ENCODE measurements at places on chromosomes 7 and 10.

- DNase-seq: peak; percentile 66
Observed at GRCh38 chr10:70773965-70774809, 11.0 kb downstream of the TBATA start.

GRCh38 chr10:69409968-69410367 is 6.8 kb downstream of the TACR2 start:
- no peak for DNase-seq

- DNase-seq: peak; percentile 60
Observed at GRCh38 chr7:70787286-70787685, 344.7 kb upstream of the GALNT17 start.

DNA sequence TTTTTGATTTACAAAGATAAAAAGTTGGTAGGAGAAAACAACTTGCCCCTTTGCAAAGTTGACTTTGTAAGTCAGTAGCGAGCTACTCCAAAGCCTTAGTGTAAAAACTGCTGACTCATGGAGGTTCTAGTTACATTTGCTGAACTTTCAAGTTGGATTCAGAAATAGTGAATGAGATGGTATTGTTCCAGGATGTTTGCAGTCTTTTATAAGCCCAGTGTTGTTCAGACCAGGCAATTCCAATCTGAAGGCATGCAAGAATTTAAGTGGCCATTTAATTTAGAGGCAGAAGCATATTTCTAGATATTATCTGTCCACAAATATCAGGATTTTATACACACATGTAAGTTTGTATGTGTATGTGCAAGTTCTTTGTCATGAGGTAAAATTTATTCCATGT is 21.6 kb downstream of the TES start:
- DNase-seq: no peak

GRCh38 chr7:102457352-102457924 is 7.2 kb downstream of the ALKBH4 start:
- DNase-seq: no peak

DNA sequence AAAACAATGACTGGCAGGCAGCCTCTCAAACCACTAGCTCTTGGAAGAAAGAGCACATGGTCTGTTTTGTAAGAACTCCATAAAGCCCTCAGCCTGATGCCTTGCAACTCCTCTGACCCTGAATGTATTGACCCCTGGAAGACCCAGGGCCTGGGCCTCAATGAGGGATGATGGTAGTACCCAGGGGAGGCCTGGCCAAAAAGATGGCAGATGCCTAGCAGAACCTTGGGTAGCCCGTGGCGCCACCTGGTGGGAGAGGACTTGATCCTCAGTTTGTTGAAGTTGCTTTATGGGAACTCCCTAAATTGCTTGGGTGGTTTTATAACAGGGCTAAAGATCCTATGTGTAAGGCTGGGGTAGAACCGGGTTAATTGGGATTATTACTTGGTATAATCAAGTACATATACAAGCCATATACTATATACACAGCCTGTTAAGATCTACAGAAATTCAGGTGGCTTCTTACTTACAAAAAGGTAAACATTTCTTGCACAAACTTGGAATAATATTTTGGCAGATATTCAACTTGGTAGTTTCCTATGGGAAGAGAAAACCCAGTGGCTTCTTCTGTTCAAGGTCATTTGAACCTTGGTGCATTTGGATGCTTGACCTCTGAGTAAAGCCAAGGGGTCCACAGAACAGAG is 95.8 kb upstream of the CACUL1 start:
- peak; percentile 71 for DNase-seq

- no peak for DNase-seq
Observed at GRCh38 chr7:11252705-11253272, 279.1 kb downstream of the PHF14 start.

- DNase-seq: no peak
Observed at GRCh38 chr7:123208793-123209192, 9.0 kb upstream of the SLC13A1 start.

- DNase-seq: no peak
Observed at GRCh38 chr7:47816647-47817046, 131.6 kb downstream of the PKD1L1 start.

DNA sequence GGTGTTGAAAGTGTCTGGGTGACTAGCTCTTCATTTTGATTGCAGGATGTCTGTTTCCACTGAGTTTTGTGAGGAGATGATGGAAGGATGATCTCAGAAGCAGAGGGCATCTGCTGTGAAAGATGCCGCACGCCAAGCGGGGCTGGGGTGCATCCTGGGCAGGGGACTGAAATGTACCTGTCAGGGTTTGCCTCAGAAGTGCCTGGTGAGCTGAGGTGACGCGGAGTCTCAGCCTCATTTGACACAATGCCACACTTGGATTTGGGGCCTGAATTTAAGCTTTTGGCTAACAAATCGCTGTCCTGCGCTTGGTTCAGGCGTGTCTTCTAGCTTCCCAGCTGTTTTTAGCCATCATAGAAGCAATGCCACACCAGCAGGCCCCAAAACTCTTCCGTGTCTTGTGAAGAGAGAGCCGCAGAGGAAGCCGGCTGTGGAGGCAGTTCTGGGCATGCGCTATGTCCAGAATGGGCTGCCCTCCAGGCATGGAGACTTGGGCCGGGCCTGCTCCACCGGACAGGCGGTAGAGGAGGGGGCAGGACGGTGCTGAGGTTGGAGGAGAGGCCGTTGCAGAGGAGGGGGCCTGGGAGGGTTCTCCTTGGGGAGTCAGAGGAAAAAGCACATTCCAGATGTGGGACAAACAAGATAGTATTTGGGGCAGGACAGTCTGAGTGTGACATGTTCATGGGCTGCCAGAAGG is 31.2 kb downstream of the WDR86 start:
- no peak for DNase-seq

- DNase-seq: peak; percentile 43
Observed at GRCh38 chr7:42071372-42072261, 165.4 kb downstream of the GLI3 start.

DNA sequence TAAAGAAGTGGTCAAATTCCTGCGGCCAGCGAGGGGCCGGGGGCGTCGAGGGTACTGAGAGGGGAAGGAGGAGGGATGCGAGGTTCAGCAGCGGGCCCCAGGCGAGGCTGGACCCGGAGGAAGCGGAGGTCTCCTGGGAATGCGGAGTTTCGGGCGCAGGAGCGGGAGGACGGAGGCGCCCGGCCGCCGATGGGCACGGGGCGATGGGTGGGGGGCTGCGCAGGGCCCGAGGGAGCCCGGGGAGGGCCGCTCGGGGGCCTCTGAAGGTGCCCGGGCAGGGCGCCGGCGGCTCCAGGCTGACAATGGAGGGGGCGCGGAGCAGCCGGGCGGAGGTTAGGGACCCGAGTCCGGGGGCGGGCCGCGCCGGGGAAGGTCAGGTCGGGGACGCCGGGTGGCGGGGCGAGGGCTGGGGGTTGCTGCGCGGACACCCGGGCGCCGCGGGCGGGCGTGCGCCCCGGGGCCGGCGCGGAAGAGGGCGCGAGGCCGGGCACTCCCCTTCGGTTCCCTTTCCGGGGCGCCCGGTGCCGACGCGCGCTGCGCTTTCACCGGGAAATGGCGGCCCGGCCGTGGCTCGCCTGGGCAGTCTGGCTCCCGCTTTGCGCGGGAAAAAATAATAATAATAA is 683 bp downstream of the MACROH2A2 start:
- DNase-seq: no peak

DNA sequence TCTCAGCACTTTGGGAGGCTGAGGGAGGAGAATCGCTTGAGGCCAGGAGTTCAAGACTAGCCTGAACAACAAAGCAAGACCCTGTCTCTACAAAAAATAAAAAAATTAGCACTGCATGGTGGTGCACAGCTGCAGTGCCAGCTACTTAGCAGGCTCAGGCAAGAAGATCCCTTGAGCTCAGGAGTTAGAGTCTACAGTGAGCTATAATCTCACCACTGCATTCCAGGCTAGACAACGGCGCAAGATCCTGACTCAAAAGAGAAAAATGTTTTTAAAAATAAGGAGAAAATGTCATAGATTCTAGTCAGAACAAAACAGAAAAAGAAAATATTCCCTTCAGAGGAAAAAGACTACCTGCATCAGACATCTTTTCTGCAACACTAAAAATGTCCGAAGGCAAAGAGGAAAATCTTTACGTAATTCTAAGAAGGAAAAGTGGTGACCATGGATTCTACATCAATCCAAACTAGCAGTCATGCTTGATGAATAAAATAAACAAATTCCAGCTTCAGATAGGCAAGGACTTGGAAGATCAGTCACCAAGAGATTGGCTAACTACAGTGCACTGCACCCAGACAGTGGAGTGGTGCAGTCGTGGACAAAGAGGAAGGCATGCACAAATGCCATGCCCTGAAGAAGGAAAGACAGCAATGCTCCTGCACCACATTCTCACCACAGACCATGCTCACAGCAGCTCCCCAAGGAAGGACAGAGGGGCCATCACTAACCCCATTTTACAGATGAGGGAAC is 54.3 kb downstream of the ERCC6 start:
- no peak for DNase-seq

DNA sequence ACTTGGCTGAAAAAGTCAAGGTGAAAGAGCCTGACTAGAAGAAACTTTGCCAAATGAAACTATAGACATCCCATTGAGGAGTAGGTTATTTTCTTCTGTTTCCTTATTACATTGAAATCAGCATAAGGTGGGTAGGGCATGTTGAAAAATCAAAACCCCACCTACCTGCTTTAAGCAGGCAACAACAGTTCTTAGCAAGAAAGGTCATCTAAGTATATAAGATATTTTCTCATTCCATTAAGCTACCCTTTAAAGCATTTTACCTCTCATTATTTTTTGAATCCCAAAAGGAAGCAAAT is 30.8 kb downstream of the ACADSB start:
- DNase-seq: no peak

GRCh38 chr10:131772441-131772840 is 128.4 kb upstream of the PPP2R2D start:
- DNase-seq: no peak

GRCh38 chr7:156816943-156817572 is 75.9 kb downstream of the LMBR1 start:
- DNase-seq: no peak

GRCh38 chr10:35219891-35220890 is 93.5 kb downstream of the CREM start:
- no peak for DNase-seq

- DNase-seq: no peak
Observed at GRCh38 chr7:112060625-112061024, 145.6 kb downstream of the DOCK4 start.

DNA sequence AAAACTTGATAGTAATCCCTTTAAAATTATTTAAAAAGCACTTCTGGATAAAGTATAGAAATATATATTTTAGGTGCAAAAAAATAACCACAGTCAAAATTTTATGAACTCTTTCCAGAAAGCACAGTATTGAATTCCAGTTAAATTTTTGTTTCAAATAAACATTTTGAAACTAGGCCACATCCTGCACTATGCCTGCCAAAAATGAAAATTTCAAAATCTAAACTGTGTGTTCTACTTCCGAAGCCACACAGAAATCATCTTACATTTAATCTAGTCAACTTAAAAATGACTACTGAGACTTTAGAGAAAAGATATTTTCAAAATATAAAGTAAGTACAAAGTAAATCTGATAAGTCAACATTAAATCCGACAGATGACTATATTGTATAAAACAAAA is 50.0 kb downstream of the MAGI2 start:
- no peak for DNase-seq

DNA sequence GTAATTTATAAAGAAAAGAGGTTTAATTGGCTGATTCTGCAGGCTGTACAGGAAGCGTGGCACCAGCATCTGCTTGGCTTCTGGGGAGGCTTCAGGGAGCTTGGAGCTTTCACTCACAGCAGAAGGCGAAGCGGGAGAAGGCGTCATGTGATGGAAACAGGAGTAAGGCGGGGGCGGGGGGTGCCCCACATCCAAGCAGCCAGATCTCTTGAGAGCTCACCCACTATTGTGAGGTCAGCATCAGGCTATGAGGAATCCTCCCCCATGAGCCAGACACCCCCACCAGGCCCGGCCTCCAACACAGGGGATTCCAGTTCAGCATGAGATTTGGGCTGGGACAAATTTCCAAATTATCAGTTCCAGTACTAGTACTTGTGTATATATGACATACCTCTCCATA is 46.2 kb downstream of the WDR37 start:
- DNase-seq: no peak

GRCh38 chr10:13201132-13201531 is 33.0 kb downstream of the UCMA start:
- DNase-seq: no peak

DNA sequence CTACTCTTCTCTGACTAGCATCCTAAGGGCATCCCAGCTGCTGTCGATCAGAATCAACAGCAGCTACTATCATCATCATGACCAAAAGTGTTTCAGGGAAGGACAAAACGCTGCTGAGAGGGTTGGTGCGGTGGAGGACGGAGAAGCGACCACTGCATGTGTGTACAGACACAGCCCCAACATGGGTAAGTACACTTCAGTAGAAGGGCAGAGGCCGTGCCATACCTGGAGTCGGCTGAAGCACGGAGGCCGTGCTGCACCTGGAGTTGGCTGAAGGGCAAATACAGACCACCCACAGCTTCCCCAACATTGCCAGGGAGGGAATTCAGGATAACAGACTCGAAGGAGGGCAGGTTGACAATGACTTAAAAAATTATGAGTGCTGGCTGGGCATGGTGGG is 67.8 kb upstream of the CYTH3 start:
- DNase-seq: no peak

- no peak for DNase-seq
Observed at GRCh38 chr10:128103229-128103714, 23.0 kb downstream of the MKI67 start.

DNA sequence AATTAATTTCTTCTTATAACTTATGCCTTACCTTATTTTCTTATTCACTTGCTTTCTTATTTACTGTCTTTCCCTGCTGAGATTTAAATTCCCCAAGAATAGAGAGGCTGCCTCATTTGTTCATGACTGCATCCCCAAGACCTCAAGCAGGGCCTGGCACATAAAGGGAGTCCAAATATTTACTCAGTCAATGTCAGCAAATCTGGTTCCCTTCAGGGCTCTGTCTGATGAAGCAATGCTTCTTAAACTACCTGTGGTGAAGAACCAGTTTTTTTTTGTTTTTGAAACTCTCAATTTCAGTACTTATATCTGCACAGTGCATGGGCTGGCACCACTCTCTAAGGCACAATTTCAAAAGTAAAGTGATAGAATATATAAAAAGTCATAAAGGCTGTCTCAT is 4.7 kb downstream of the ZNF239 start:
- DNase-seq: no peak

DNA sequence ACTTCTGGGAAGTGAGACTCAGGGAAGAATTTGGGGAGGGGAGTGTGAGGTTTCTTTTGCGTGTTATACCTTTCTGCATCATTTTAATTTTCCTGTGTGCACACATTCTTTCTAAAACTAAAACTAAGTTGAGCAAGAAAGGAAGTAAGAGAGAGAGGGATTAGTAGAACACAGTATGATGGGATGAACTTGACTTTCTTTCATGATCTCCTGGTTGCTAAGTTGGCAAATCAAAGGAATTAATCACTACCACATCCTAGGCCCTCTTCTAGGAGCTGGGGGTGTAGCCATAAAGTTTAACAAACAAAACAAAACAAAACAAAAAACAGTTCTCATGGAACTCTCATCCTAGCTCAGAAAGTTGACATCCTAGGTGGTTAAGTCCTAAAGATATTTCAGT is 19.1 kb upstream of the KDM7A start:
- DNase-seq: no peak

DNA sequence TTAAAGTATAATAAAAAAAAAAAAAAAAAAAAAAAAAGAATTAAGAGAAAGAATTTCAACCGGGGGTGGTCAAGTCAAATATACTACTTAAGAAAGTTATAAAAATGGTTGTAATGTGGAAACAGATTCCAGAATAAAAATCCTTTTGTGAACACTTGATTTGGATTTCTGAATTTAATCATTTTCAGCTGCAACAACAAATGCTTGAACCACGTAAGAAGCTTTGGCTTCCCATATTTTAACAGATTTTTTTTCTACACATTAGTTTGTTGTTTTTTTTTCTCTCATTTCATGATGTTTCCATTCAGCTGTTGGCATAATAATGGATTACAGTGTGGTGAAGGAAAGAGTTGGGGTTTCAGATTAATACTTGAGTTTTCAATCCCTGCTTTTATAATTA is 137.3 kb upstream of the AGR3 start:
- DNase-seq: no peak
